ENCODE measurements at places on chromosomes 2 and 18. TPM values are rescaled to one million over a fixed set of nuclear protein-coding genes. Genes with fewer than 3 reads are reported as not detected.

SF3B6 gene
- 137 TPM for total RNA-seq

TMEM169 gene
- total RNA-seq = 1.3 TPM

ZCCHC2 gene
- total RNA-seq = 48.6 TPM

ZNF385B gene
- total RNA-seq = not detected

RBKS gene
- 1.8 TPM for total RNA-seq

MAP3K19 gene
- not detected for total RNA-seq

SLC11A1 gene
- 0.18 TPM for total RNA-seq

TPO gene
- not detected for total RNA-seq

POTEC gene
- total RNA-seq = not detected

GRCh38 chr2:212737392-212738172, 199.0 kb upstream of the ERBB4 start:
- no peak for DNase-seq

DNA sequence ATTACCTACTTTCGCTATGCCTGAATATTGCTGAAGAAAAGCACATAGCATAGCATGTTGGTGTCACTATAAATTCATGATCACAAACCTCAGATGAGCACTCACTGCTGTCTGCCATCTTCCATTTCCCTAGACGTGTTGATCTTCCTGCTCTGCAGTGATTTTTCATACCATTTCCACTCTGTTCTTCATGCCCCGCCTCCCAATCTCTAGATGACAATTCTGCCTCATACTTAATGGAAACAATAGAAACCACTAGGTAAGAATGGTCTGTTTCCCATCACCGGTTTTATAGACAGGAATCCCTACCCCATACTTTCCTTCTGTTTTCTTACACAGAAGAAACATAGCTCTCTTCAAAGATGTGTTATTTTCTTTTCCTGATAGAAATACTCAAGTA, 63.8 kb downstream of the PIK3C3 start:
- DNase-seq = no peak

- no peak for DNase-seq
Observed at GRCh38 chr2:99784946-99785345, 295.1 kb upstream of the REV1 start.

- DNase-seq = no peak
Observed at GRCh38 chr18:10329101-10329500, 125.3 kb upstream of the APCDD1 start.

DNA sequence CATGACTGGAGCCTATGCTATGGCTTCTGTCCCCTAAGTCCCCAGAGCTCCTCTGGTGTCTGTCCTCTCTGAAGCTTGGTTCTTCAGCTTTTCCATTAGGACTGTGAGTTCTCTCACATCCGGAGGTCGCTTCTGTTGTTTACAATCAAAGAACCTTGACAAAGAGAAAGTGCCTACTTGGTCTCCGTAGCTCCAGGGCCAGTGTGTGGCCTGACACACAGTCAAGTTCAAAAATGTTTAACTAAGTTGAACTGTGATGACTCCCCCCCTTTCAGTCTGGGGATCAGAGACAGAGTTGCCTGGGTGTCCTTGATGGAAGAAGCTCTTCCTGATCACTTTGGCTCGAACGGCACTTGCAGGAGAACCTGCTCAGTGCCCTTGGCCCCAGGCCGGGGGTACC, 26.3 kb upstream of the YWHAQ start:
- DNase-seq = no peak

GRCh38 chr2:74010087-74010541, 25.4 kb downstream of the TET3 start:
- DNase-seq = no peak

DNA sequence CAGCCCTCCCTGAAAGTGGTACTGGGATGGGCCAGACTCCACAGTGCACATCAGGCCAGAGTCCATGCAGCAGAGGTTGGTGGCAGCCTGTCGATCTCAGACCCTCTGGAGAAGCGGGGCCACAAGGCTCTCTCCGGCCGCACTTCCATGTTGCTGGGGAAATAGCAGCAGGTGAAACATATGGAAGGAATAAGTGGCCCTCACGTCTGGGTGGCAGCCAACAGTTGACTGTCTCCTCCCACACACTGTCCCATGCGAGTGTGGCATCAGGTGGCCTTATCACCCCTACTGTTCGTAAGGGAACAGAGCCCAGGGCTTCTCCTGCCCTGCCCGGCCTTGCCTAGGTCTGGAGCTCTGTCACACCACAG, 58.1 kb upstream of the FOSL2 start:
- no peak for DNase-seq

DNA sequence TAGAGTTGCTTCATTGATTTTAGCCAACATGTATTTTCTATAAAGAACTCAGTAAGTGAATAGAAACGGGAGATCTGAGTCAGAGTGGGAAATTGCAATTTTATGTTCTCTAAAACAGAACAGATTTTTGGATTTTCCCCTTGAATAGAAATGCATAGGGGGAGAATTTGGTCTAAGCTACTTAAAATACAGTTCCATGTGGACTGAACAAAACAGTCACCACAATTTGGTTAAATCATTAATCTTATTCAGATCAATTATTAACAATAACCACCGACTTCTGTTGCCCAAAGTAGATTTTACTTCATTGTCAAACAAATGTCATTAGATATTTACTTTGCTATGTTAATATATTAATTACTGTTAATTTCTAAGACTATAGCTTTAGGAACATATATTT, 107.7 kb downstream of the SCG2 start:
- DNase-seq = no peak

DNA sequence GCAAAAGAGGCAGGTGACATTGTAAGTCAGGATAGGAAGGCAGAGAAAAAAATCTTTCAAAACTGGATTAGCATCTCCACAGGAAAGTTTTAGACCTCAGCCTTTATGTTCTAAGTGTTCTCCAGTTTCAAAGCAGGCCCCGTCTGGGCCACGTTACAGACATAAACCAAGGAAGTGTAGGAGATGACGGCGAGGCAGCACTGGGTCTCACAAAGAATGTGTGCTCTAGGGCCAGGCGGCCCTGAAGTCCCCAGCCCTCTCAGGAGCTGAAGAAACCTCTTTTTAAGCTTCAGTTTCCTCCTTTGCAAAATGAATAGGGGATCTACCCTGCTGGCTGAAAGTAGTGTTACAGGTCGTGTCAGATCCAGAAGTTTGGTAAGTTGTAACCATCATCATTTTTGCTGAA, 81.7 kb downstream of the SPRED2 start:
- DNase-seq = no peak

DNA sequence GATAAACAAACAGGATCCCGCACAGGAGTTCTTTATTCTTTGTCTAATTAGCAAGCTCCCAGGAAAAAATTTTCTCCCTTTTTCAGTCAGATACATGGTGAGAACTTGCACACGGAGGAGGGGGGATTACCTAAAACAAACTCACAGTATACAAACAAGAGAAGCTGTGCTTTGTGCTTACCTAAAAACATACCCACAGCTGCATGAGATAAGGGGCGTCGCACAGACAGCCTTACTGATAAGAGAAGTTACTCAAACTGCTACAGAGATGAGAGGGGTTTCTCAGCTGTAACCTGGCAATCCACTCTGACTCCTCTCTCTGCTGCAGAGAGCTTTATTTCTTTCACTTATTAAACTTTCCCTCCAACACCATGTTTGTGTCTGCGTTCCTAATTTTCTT, 32.9 kb upstream of the ST3GAL5 start:
- no peak for DNase-seq

DNA sequence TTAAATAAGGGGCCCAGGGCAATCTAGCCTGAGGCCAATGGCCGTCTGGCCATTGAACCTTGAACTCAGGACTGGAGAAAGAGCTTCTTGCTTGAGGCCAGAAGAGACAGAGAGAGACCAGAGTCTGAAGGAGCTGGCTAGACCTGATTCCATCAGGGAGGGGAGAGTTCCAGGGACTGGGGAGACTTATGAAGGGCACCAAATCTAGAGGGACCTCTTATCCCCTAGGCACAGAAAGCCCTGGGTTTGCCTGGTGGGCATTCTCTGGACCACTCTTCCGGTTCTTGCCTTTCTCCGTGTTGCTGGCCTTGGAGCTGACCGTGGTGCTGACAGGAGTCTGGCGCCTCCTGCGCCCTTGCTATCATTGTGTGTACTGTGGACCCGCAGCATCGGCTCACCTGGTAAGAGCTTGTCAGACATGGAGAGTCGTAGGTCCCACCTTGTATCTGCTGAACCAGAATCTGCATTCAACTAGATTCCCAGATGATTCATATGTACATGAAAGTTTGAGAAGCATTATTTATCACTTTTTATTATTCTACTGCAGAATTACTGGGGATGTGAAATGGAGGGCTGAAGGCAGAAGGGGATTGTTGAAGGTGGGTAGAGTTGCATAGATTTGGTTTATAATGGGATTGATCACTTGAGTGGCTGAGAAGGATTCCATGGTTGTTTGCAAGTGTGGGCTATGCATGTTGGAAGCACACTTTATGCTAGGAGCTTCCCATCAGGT, 4.3 kb upstream of the TRPM8 start:
- DNase-seq = no peak

DNA sequence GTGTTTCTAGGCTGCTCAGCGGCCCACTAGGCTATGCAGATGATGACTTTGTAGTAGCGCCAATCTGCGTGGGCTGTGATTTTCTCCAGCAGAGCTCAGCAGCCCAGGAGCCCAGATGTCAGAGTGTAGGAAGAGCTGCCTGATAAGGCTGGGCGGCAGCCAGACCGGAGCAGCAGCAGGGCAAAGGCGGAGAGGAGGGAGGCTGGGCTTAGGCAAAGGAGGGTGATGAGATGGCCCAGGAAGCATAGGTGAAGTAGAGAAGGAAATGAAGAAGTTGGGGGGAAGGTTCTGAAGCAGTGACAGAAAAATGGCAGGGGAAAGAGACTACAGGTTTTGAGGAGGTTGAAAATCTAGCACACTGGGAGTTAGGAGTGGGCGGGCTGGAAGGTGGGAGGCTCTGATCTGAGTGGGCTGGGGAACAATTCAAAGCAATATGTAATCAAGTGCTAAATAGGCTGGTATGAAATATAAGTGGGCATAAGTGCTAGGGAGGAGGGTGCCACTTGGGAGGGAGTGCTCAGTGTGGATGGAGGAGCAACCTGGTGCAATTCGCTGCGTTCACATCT, 50.6 kb upstream of the STPG4 start:
- DNase-seq = no peak

DNA sequence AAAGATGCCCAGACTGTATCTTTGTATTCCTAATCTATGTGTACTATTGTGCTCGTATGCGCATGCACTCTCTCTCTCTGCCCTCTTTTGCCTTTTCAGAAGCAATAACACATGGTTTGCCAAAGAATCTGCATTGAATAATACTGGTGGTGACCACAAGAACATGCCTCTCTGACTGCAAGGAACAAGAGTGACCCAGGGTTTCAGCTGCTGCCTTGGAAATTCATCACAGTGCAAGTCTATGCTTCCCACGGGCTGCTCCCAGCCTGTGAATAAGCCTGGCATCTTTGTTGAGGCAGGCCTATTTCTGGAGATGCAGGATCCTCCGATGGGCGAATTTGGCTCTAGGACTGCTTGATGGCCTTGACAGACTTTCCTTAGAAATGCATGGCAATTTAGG, 689.4 kb upstream of the FANCL start:
- DNase-seq = no peak

GRCh38 chr18:48723837-48724236, 185.0 kb downstream of the CTIF start:
- DNase-seq = no peak

DNA sequence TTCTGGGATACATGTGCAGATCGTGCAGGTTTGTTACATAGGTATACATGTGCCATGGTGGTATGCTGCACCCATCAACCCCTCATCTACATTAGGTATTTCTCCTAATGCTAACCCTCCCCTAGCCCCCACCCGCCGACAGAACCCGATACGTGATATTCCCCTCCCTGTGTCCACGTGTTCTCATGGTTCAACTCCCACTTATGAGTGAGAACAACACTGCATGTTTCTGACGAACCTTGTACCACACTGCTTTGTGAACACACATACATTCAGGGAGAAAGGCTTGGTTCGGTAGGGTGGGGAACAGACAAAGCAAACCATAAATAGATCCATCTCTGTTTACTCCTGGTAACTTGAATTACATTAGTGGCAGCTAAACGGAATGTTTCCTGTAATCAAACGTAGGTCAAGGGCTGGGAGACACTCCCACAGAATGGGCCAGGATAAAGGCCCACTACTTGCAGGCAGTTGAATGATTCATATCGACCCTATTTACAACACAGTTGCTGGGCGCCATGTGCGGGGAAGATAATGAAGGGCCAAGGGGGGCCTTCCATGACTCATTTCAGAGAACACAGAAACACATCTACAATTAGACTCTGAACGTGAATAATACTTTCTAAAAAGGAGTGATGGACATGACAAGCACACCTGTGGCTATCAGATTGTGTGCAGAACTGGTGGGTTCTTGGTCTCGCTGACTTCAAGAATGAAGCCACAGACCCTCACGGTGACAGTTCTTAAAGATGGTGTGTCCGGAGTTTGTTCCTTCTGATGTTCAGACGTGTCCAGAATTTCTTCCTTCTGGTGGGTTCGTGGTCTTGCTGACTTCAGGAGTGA, 56.8 kb upstream of the KIDINS220 start:
- no peak for DNase-seq

DNA sequence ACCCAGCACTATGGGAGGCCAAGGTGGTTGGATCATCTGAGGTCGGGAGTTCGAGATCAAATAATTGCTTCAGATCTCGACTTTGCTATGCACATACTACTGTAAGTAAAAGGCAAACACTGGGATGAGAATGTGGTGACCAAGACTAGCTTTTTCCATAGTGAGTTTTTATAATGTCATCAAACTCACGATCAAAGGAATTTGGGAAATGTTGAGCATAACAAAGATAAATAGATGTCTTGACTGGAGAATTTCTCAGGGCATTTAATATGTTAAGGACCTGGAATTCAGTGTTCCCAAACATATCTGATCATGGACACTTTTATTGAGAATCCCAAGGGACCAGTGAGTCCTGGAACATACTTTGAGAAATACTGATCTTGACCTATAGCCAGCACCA, 205.6 kb downstream of the ARHGAP15 start:
- no peak for DNase-seq

DNA sequence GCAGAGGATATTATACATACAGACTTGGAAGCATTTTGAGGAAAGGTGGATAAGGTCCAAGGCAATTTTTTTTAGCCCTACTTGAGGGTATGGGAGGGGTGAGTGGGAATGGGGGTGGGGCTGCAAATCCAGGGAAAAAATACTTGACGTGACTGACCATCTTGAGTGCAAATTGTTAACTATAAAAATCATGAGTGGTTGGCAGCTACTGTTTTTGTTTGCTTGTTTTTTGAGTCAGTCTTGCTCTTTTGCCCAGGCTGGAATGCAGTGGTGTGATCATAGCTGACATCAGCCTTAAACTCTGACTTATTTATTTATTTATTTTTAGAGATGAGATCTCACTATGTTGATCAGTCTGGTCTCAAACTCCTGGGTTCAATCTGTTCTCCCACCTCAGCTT, 458.8 kb downstream of the PIK3C3 start:
- DNase-seq = no peak

DNA sequence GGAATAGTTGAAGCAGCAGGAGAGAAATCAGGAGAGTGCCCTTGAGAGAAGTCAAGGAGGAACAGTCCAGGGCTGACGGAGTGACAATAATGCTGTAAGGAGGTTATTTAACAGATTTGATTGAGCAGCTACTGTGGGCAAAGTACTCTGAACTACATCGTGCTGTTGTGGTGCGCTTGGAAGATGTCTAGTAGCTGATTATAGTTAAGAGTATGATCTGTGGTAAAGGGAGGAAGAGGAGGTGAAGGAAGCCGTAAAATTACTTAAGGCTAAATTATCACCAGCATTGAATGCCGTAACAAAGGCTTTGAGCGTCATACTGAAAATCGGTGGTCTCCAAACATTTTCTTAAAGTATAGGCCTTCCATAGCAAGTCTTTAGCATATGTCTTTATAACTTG, 4.5 kb downstream of the PCBP1 start:
- no peak for DNase-seq

Measured in activated T-helper 2 cell treated with anti-CD3 and anti-CD28 coated beads, Interferon-gamma antibody, Interleukin-2, Interleukin-4, amounts not matched to agents 10 μg/mL and 5 μg/mL and 100 μg/mL, durations not matched to agents 14 hours and 24 hours and 36 hours (primary cell).